Bone marrow (tissue), 2 donors: ENCODE measurements at places on chromosomes 13 and 19.

DNA sequence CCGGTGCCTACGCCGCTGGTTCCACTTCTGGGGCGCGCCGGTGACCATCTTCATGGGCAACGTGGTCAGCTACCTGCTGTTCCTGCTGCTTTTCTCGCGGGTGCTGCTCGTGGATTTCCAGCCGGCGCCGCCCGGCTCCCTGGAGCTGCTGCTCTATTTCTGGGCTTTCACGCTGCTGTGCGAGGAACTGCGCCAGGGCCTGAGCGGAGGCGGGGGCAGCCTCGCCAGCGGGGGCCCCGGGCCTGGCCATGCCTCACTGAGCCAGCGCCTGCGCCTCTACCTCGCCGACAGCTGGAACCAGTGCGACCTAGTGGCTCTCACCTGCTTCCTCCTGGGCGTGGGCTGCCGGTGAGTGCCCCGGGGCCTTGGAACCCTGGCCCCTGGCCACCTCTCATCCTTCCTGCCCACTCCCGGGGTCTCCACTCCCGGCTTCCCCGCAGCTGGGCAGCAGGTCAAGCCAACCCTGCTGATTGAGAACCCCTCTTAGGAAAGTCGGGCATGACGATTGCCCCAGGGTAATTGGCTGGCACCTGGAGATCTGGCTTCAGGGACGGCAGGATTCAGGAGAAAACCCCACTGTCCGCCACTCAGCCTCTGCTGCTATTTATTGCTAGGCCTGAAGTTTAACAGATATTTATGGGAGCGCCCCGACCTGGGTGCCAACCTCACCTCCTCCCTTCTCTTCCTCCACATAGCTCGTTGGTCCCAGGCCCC is 39.1 kb downstream of the TRPM4 start:
- no peak for DNase-seq

- no peak for DNase-seq
Observed at GRCh38 chr13:37608750-37609339, 10.3 kb upstream of the POSTN start.

GRCh38 chr19:17260842-17261325 is 3.7 kb downstream of the USHBP1 start:
- DNase-seq = peak; percentile 66

GRCh38 chr19:15788594-15789270 is 1.3 kb downstream of the OR10H5 start:
- DNase-seq = no peak

DNA sequence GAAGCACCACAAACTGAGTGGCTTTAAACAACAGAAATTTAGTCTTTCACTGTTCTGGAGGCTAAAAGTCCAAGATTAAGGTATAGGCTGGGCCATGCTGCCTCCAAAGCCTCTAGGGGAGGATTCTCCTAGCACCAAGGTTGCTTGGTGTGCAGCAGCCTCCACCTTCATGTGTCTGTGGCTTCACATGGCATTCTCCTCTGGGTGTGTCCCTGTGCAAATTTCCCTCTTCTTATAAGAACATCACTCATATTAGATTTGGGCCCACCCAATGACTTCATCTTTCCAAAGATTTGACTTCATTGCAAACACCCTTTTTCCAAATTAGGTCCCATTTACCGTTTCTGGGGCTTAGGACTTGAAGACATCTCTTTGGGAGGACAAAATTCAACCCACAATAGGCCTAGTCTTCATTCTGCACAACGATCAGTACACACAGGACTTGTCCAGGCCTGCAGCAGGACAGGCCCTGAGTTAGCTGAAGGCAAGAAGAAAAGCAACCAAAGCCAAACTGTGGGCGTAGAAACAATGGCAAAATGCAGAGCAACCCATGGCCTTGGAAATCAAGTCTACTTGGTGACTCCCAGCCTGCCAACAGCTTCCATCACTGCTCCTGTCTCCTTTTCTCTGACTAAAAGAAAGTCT is 521.2 kb upstream of the NBEA start:
- no peak for DNase-seq
